ENCODE measurements at places on chromosomes 7 and 10.

- no peak for DNase-seq
These were observed 94.1 kb upstream of the ZNF438 start for GRCh38 chr10:31125789-31126188.

DNA sequence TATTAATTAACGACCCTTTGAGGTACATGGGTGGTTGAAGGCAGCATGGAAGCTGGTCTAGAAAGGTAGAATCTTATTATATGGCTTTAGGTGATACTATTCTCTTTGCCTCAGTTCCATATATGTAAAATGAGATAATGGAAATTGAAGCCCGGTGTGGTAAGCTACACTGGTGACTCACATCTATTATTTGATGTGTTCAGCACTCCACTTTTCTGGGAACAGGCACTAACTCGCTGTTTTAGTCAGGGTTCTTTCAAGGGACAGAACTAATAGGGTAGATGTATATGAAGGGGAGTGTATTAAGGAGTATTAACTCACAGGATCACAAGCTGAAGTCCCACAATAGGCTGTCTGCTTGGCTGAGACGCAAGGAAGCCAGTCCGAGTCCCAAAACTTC lies 4.4 kb upstream of the TRUB1 start:
- DNase-seq: no peak

- DNase-seq: no peak
These were observed 16.4 kb upstream of the BPGM start for GRCh38 chr7:134630237-134630636.

- DNase-seq: no peak
These were observed 30.5 kb downstream of the CFAP43 start for GRCh38 chr10:104201636-104202035.

GRCh38 chr10:92573091-92573797 lies 649 bp downstream of the IDE start:
- peak; percentile 29 for DNase-seq

GRCh38 chr7:156929789-156930539 lies 19.5 kb upstream of the NOM1 start:
- no peak for DNase-seq

- no peak for DNase-seq
These were observed 328.5 kb downstream of the ADARB2 start for GRCh38 chr10:1408651-1409367.

DNA sequence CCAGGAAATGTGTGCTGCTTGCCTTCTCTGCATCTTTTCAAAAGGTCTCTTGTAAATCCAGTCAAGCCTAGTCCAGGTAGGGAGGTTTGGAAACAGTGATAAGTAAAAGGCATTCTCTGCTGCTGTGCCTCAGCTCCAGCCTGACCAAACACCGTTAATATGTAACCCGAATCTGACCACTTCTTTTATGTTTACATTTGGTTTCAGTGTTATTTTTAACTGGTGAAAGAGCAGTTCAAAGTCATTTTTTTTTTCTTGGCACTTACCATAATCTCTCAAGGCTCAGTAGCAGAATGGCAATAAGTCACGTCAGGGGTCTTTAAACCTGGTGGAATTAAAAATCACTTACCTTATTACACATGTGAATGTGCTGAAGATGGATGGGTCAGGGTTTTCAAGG lies 216.8 kb downstream of the PTEN start:
- DNase-seq: no peak

DNA sequence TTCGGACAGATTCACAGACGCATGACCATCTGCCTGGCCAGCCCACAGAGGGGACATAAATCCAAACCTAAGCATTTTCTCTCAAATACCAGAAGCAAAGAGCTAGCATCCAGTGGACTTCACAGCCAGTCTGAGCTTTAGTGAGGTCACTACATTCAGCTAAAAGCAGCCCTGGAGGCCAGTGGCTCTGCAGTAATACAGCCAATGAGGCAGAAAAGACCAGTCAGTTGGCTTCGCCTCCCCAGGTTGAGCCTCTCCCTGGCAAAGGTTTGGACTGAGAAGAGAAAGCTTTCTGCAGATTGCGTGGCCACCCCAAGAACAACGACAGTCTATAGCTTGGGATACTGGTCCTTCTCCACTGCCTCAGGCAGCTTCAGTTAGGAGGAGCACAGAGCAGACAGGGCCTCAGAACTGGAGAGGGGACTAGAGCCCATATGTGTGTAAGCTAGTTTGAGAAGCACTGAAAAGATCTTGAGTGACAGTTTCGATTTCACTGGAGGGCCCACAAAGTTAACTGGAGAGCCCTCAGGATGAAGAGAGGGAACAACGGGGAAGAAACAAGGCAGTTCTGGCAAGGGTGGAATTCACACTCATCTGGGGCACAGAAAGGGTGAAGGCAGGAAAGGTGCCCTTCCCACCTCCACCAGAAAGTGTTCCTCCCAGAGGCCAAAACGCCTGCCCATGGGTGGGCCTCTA lies 3.8 kb downstream of the WDR91 start:
- DNase-seq: no peak

DNA sequence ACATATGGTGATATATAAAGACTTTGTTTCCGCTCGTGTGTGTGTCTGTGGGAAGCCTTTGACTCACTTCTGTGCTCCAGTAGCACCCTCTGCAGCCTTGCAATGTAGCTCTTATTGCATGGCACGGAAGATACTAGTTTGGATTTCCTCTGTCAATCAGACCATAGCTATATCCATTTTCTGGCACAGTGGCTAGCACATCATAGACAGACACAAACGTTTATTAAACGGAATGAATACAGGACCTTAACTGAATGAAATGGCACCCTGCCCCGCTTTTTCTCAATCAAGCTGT lies 124.0 kb upstream of the PTPN20 start:
- DNase-seq: no peak

GRCh38 chr7:23247603-23248335 lies 1.2 kb downstream of the GPNMB start:
- DNase-seq: no peak

DNA sequence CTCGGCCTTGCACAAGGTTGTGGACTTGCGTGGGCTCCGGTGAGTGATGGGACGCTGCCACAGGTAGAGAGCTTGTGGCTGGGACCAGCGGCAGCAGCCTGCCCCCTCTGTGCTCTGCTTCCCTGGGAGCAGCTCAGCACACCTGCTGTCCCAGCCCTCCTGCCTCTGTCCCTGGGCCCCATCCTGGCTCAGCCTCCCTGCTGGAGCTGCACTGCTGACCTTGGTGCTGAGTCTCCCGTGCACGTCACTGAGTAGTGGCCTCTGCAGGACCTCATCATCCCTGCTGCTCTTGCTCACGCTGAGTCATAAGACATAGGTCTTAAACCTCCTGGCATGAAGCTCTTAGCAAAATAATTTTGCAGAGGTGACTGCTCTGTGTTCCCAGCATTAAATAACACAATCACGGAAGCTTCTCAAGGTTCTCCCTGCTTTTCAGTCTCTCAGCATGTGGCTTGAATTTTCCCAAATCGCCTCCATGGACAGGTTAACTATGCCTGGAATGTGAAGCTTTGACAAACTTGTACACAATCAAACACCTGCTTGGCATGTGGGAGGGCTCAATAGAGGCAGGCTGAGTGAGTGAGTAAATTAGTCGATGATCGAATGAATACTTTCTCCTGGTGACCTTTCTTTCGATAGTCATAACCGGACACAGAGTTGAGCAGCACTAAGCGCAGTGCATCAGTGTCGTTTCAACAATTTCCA lies 63.8 kb upstream of the NPS start:
- DNase-seq: no peak

DNA sequence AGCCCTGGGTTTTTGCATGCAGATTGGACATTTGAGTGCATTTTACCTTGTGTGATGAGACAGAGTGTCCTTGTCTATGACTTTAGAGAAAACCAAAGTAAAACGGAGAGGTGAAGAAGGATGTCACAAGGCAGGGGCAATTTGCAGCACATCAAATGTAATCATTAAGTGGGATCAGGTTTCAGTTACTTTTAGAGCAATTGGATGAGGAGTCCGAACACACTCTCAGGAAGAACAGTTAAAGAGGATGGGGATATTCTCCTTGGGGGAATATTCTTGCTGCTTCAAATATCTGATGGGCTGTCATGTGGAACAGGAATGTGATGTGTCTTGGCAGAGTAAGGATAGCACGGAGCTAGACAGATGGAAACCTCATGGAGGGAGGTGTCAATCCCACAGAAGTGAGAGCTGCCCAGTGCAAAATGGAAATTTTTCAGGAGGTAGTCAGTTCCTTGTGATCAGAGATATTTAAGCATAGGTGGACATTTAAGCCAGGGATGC lies 757 bp downstream of the RAB19 start:
- DNase-seq: no peak

GRCh38 chr10:10658172-10658785 lies 359.4 kb upstream of the CELF2 start:
- no peak for DNase-seq

DNA sequence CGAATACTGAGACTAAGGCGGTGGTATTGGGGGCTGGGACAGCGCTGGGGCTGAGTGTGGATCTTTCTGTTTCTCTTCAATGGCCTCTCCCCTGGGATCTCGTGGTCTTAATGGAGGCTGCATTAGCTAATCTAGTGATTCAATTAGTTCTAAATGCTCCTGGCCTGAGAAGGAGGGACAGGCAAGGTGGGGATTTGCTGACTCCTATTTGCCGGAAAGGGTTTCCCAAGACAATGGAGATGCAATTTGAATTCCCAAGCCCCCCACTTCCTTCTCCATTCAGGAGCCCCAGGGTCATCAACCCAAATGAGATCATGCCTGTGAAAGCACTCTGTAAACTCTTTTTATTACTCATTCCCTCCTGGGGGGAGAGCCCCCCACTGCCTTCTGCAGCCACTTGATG lies 111.7 kb upstream of the PLXNA4 start:
- DNase-seq: no peak

DNA sequence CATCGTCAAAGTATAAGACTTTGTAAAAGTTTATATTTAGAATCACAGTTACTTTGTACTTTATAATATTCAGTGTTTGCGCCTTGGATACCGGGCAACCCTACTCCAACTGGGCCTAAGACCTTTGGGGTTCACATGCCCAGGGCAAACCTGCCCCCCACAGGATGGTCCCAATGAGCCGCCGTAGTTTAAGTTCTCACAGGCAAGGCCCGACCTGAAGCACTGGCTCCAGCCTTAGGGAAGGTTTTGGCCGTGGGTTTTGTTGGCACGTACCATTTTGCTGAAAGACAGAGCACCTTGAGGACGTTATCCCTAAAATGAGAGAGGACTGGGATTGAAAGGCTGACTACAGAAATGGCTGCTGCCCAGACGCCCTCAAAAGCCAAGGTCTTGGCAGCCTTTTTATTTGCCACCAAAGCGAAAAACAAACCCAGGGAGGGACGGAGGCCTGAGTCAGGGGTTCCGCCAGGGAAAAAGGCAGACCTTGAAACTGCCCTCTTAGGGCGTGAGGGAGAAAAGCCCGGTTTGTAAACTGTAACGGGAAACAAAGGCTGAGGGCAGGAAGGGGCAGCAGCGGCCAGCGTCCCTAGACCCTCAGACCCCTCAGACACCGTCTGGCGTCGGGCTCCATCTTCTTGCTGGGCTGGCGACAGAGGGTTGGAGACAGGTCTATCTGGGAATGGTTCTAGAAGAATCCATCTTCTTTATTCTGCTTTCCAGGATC lies at the start of gene CCDC172:
CCDC172 (plus strand) TSS at position 222 of the 724 bp plus-strand sequence. CDS start 564 bp downstream, outside the sequence.
- no peak for DNase-seq
